ENCODE measurements at places on chromosomes 13 and 19.
A peak's percentile ranks its signal among the peaks of the same experiment; 100 is the strongest.

DNA sequence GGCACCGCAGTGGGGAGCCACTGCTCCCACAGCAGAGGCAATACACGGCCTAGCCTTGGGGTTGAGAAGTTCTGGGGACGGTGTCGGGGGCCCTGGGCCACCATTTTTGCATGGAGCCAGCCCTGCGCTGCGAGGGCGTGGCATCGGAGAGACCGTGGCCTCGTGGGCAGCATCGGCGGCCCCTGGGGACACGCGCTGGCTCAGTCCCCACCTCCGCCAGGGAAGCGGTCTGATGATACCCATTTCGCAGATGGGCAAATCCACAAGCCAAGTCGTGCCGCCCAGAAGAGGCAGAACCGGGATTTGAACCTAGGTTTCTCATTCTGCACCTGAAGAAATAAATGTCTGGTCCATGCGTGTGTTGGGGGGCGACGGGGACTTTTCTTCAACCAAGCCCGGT lies 1.2 kb upstream of the UPK1A start:
- no peak for DNase-seq

GRCh38 chr13:35723821-35724220 lies 247.3 kb upstream of the MAB21L1 start:
- DNase-seq, result no peak

- no peak for DNase-seq
Measured at GRCh38 chr13:102814025-102814607, 15.2 kb downstream of the BIVM start.

- no peak for DNase-seq
Measured at GRCh38 chr13:77724092-77724491, 26.6 kb downstream of the SLAIN1 start.

- DNase-seq, result no peak
Measured at GRCh38 chr13:28697441-28697840, 21.3 kb downstream of the SLC46A3 start.

DNA sequence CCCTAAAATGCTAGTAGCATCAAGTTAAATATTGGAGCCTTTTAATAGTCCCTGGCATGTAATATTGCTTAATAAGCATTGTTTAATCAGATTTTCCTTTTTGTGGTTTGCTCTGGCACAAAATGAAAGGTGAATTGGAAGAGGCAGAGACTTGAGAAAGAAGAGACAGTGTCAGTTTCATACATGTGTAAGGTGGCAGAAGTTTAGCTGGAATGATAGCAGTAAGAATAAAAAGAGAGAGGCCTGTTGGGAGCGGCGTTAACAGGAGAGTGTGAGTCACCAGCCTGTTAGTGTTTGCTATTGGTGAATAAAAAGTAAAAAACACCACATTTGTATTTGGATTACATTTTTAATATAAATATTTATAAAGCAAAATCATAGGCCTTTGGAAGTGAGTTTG lies 145.3 kb downstream of the PDS5B start:
- peak; percentile 6 for DNase-seq

GRCh38 chr19:6413721-6414643 lies 10.6 kb downstream of the KHSRP start:
- no peak for DNase-seq
